Cardiac fibroblast (primary cell): ENCODE measurements at places on chromosomes 5 and 9.

GRCh38 chr9:117734523-117735314 is 30.5 kb downstream of the TLR4 start:
- peak; percentile 25 for DNase-seq

DNA sequence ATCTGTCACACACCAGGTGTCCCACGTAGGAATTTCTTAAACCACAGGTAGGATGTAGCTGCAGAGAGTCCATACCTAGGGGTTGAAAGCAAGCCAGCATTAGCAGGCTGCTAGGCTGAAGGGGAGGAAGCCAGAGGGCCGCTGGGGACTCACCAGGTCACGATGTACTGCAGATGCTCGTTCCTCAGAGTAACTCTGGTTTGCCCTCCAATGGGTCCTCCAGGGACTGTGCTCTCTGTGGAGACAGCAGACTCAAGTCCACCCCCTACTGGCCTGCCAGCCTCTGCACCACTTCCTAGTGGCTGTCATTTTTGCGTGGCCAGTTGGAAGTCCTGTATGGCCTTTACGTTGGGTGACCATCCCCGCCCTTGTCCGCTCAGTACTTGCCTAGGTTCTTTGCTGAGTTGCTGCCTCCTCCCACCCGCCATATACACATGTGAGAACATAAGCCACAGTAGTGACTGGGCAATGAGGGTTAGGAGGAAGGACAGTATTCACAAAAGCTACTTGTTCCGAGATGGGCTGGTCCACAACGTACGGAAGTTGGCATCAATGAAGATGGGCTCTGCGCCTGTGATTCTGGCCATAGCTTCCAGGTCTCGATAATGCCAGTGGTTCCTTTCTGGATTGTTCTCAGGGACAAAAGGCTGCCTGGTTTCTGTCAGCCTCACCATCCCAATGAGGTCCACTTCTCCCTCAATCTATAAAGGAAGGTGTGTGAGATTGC is 4.1 kb downstream of the RPL7A start:
- DNase-seq: peak; percentile 70

DNA sequence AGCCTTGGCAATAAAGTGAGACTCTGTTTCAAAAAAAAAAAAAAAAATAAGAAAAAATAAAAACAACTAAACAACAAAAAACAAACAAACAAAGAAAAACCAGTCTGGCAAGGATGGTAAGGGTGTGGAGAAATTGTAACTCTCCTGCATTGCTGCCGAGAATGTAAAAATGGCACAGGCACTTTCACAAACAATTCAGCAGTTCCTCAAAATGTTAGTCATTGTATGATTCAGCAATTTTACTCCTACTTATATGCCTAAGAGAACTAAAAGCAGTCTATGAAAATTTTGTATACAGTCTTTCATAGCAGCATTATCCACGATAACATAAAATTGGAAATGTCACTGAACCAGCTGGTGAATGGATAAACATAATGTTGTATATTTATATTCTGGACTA is 280.4 kb downstream of the CDH9 start:
- DNase-seq: no peak

DNA sequence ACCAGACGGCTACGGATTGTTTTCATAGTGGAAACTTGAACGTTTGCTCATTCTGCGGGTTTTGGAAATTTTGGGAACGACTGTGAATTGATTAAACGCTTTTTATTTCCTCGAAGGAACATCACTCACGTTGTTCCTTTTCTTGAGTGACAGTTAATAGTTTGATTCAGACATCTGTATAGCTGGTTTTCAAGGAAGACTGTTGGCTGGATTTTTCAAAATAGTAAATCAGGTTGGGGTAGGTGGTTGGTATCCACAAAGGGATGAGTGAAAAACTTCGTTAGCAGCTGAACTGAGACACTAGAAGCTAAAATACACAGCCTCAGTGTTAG is 1.1 kb downstream of the TGFBR1 start:
- no peak for DNase-seq

DNA sequence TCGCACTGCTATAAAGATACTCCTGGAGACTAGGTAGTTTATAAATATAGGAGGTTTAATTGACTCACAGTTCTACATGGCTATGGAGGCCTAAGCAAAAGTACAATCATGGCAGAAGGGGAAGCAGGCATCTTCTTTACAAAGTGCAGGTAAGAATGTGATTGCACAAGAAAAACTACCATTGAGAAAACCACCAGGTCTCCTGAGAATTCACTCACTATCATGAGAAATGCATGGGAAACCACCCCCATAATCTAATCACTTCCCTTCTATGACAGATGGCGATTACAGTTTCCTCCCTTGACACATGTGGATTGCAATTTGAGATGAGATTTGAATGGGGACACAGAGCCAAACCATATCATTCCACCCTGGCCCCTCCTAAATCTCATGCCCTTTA is 121.2 kb upstream of the ST8SIA4 start:
- DNase-seq: no peak

GRCh38 chr5:169873642-169874041 is 106.7 kb downstream of the INSYN2B start:
- peak; percentile 26 for DNase-seq

- no peak for DNase-seq
Observed at GRCh38 chr9:34070606-34071324, 22.1 kb upstream of the UBAP2 start.

DNA sequence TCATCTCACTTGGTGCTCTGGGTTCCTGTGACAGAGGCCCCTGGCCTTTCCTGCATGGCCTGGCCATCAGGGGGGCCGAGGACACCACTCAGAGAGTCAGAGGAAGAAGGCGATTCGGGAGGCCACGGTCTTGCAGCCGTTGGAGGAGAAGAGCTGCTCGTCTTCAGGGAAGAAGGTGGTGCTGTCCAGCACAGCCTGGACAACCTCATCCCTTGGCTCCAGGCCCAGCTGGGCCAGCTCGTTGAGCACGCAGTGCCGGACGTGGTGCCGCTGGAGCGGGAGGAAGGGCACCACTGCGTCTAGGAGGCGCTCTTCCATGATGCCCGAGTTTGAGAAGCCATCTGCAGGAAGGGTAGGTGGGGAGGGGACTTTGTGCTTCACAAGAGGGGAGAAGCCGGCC is 3.2 kb downstream of the TOR2A start:
- no peak for DNase-seq

GRCh38 chr9:20619487-20620200 is 2.7 kb downstream of the MLLT3 start:
- peak; percentile 39 for DNase-seq

DNA sequence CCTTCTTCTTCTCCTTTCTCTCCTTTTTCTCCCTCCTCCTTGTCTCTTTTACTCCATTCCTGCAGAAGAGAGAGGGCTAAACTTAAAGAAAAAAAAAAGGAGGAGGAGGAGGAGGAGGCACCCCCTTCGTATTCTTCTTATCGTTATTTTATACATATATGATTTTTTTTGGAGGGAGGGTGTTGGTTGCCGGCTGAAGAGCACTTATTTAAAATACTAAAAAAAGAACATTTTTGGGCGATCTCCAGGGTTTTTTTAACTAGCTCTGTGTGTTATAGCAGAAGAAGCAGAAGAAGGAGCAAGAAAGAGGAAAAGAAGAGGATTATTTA is 381 bp downstream of the NR2F1 start:
- no peak for DNase-seq

DNA sequence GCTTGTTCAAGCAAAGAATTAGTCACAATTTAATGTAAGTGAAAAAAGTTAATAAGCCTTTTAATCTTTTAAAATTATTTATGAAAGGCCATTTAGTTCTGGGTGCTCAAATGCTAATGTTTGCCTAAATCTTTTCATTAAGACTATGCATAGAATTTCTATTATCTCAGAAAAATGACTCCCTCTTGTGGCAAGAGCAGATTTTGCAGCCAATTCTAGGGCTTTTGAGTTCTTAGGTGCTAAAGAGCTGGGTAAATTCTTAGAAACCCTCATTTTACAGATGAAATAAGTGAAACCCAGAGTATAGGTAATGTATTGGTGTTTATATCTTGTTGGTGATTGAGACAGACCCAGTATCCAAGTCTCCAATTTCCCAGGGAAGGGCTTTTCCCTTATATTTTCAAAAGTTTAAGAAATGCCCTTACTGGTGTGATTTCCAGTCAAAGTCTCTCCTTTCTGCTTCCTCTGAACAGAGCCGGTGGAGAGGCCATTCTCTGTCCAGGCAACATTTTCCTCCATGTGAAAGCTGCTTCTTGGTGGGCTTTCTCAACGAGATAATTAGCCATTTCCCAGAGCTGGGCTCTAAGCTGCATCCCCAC is 24.1 kb upstream of the PCSK5 start:
- DNase-seq: peak; percentile 76

GRCh38 chr5:133643365-133643764 is 31.0 kb upstream of the FSTL4 start:
- no peak for DNase-seq

DNA sequence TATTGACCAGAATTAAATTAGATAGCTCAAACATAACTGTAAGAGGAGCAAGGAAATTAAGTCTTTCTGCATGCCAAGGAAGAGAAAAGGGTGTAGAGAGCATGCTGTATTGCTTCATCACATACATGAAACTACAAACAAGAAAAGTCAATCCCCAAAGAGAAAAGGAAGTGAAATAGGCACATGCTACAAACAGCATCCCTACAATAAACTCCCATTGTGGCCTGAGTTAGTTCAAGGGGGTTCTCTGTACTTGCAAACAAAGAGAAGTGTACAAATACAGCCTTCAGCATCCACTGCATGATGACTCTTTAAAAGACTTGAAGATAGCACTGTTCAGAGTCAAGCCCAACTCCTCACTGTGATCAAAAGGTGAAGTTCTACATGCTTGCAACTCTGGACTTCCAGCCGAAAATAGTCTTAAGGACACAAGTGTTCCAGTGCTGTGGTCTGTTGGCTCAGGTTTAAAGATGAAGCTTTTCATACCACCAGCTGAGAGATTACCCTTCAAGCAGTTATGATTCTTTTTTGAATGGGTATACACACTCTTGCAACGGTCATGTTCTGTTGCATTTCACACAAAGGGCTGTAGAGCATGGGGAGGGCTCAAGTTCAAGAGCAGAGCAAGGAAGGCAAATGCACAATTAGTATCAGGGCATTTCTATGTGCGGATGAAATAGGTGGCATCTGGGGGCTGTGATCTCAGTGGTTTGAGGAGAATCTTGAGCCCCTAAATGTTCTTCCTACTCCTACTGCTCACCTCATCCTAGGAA is 534.5 kb downstream of the EBF1 start:
- DNase-seq: no peak

DNA sequence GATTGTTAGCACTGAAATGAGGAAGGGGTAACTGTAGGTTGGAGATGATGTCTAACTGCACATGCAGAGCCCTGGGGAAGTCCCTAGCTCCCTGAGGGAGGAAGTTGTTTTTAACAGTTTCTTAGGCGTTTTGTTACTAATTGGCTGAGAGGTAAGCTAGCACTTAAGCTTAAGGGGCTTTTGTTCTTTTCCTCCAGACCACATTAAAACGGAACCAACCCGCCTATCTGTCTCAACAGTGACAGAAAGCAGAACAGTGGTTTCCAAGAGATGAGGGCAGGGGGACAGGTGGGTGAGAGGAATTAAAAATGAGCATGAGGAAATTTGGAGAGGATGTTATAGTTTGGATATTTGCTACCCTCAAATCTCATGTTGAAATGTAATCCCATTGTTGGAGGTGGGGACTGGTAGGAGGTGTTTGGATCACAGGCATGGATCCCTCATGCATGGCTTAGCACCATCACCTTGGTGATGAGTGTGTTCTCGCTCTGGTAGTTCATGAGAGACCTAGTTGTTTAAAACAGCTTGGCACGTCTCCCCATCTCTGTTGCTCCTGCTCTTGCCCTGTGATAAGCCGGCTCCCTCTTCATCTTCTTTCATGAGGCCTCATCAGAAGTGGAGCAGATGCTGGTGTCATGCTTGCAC is 38.9 kb downstream of the LYRM7 start:
- no peak for DNase-seq

- DNase-seq: peak; percentile 92
Observed at GRCh38 chr5:140372971-140373487, 13.0 kb downstream of the SLC4A9 start.

DNA sequence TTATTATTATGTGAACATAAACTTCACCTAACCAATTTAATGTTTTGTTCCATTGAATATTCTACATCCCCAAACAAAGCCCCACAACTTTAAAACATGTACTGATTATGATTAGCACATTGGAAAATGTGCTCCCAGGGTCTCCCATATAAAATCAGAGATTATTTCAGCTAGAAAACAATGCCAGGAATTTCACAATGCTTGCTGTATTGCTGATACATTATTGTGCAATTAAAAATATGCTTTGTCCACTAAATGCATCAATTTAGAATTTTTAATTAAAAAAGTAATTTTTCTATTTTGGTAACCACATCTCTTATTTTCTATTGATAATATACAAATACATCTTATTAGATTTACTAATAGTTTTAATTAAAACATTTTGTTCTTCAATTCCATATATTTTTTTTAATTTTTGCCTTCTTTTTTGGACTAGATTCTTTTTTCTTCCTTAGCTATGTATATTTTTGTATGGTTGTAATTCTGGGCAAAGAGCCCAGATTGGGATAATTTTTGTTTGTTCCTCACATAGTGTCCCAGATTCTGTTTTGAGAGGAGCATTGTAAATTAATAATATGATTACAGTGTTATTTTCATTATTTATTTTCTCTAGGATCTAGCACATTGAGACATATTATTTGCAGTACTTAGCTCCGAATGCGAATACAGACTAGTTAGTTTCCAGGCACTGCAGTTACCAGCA is 241.5 kb upstream of the CDH18 start:
- peak; percentile 26 for DNase-seq

- no peak for DNase-seq
Observed at GRCh38 chr9:93466416-93467061, 13.2 kb upstream of the FAM120AOS start.

- DNase-seq: no peak
Observed at GRCh38 chr9:133368249-133368881, 7.5 kb downstream of the SURF4 start.

- DNase-seq: no peak
Observed at GRCh38 chr5:66870708-66871107, 274.5 kb downstream of the MAST4 start.

- DNase-seq: no peak
Observed at GRCh38 chr9:92655896-92656536, 13.9 kb downstream of the IPPK start.

GRCh38 chr5:120535900-120536299 is 71.8 kb downstream of the PRR16 start:
- no peak for DNase-seq

DNA sequence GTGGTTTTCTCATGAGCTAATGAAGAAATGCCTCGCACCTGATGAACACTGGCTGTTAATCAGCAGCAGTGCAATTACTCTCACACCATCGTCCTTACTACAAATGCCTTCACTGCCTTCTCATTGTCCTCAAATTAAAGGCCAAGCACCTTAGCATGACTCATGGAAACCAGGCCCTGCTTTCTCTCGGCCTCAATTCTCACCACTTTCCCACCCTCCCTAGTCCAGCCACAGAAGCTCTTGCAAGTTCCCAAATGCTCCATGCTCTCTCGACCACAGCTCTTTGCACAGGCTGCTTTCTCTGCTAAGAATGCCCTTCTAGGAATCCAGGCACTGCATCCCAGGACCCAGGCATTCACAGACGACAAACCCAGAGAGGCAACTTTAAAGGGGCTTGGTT is 94.6 kb upstream of the KLF4 start:
- no peak for DNase-seq
